Lower lobe of right lung (tissue), 2 donors: ENCODE measurements at places on chromosomes 6 and 20. TPM values are rescaled to one million over a fixed set of nuclear protein-coding genes. Genes with fewer than 3 reads are reported as not detected.

- H3K36me3 ChIP-seq, result no peaks in the 10 kb centered on the region
- H3K4me1 ChIP-seq, result no peaks in the 10 kb centered on the region
- no peak for DNase-seq
- H3K4me3 ChIP-seq, result no peak overlapping the region
These were observed 758.3 kb downstream of the KIF16B start for GRCh38 chr20:15814911-15815310.

- peaks cover 91% of the 10 kb centered on the region for H3K27me3 ChIP-seq
- no peak overlapping the region for H3K27ac ChIP-seq
- DNase-seq, result no peak
- H3K36me3 ChIP-seq, result no peaks in the 10 kb centered on the region
- H3K4me1 ChIP-seq, result no peaks in the 10 kb centered on the region
These were observed 116.0 kb downstream of the TRIM27 start for GRCh38 chr6:28807682-28808280.

DNA sequence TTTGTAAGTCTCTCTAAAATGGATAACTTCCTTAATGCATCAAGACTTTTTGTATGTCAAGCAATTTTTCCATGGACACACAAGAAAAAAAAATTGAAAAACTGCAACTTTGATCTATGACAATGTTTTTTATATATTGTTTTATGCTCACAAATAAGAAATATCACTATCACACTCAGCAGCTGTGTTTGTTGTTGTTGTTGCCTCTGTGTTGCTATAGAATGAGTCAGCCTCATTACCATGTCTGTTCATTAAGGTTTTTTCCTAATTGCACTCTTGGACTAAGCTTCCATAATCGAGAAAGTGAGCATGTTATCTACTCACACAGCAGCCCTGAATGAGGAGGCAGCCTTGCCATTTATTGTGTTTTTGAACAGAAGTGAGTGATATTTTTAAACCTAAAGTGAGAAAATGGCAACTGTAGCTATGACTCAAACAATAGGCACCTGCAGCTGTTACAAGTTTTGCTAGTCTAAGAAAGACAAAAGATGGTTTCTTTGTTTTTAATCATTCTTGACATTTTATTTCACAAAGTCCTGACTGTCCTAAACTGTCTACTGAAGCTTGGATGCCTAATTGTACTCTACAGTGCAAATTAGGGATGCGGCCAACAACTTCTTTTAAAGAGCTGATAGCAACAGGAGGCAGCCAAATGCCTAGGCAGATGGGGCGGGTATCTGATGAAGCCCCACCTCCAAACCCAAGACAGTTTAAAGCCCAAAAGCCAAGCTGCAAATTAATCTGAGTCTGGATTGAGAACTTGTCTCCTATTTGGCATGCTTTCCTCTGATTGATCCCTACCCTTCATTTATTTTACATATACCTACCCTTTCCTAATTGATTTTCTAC, 77.9 kb upstream of the DOK5 start:
- no peaks in the 10 kb centered on the region for H3K4me1 ChIP-seq
- H3K4me3 ChIP-seq, result no peak overlapping the region
- no peaks in the 10 kb centered on the region for H3K36me3 ChIP-seq
- no peaks in the 10 kb centered on the region for H3K27me3 ChIP-seq
- no peak overlapping the region for H3K27ac ChIP-seq
- DNase-seq, result no peak

GRCh38 chr6:64252256-64252655, 616.7 kb downstream of the PHF3 start:
- DNase-seq, result no peak
- H3K4me3 ChIP-seq, result no peak overlapping the region
- H3K27me3 ChIP-seq, result no peaks in the 10 kb centered on the region
- no peaks in the 10 kb centered on the region for H3K36me3 ChIP-seq
- no peak overlapping the region for H3K27ac ChIP-seq

GRCh38 chr6:109059571-109060021, 35.0 kb downstream of the SESN1 start:
- H3K36me3 ChIP-seq, result no peaks in the 10 kb centered on the region
- DNase-seq, result no peak
- peaks cover 25% of the 10 kb centered on the region for H3K4me1 ChIP-seq
- peak overlapping the region; percentile 27 for H3K27ac ChIP-seq

GRCh38 chr6:167122827-167123657, at the start of gene CCR6:
TSS of gene CCR6 (plus strand) at chr6:167123096. CDS start at chr6:167136135, 13,039 bp downstream.
- H3K27ac ChIP-seq, result no peak within 1 kb of the TSS
- peak within 1 kb of the TSS; percentile 7 for H3K4me3 ChIP-seq
- no peaks in the 10 kb centered on the region for H3K36me3 ChIP-seq
- DNase-seq, result no peak

GRCh38 chr6:41705996-41706835, 29.2 kb downstream of the TFEB start:
- H3K4me3 ChIP-seq, result peak overlapping the region; percentile 6
- peak overlapping the region; percentile 73 for H3K27ac ChIP-seq
- no peaks in the 10 kb centered on the region for H3K36me3 ChIP-seq
- H3K27me3 ChIP-seq, result no peaks in the 10 kb centered on the region
- H3K4me1 ChIP-seq, result peaks cover 36% of the 10 kb centered on the region

DNA sequence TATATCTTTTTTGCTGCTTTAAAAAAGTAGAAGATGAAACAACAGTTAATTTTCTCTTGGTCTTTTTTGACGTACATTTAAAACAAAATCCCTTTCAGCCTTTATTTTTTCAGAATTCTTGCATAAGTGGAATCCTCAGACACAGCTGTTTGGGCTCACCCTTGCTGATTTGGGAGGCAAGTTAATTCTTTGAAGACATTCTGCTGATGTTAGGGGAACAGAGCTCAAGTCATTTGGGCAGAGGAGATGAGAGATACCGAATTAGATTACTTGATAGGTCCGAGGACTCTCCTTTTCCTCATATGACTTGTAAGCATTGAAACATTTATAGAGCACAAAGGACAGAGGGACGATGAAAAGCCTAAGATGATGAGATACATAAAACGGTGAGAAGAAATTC, 567.9 kb upstream of the CITED2 start:
- peaks cover 5% of the 10 kb centered on the region for H3K4me1 ChIP-seq
- H3K27me3 ChIP-seq, result no peaks in the 10 kb centered on the region
- H3K36me3 ChIP-seq, result no peaks in the 10 kb centered on the region
- DNase-seq, result no peak
- peak overlapping the region; percentile 12 for H3K27ac ChIP-seq

- H3K27me3 ChIP-seq, result peaks cover 3% of the 10 kb centered on the region
- H3K27ac ChIP-seq, result no peak overlapping the region
- no peaks in the 10 kb centered on the region for H3K36me3 ChIP-seq
These were observed 750.7 kb upstream of the CHD6 start for GRCh38 chr20:42368910-42369309.

- H3K4me3 ChIP-seq, result no peak overlapping the region
- H3K36me3 ChIP-seq, result peaks cover 38% of the 10 kb centered on the region
- DNase-seq, result no peak
- H3K4me1 ChIP-seq, result peaks cover 9% of the 10 kb centered on the region
- no peak overlapping the region for H3K27ac ChIP-seq
- peaks cover 57% of the 10 kb centered on the region for H3K27me3 ChIP-seq
These were observed 5.9 kb downstream of the NKX2-4 start for GRCh38 chr20:21391185-21391971.

DNA sequence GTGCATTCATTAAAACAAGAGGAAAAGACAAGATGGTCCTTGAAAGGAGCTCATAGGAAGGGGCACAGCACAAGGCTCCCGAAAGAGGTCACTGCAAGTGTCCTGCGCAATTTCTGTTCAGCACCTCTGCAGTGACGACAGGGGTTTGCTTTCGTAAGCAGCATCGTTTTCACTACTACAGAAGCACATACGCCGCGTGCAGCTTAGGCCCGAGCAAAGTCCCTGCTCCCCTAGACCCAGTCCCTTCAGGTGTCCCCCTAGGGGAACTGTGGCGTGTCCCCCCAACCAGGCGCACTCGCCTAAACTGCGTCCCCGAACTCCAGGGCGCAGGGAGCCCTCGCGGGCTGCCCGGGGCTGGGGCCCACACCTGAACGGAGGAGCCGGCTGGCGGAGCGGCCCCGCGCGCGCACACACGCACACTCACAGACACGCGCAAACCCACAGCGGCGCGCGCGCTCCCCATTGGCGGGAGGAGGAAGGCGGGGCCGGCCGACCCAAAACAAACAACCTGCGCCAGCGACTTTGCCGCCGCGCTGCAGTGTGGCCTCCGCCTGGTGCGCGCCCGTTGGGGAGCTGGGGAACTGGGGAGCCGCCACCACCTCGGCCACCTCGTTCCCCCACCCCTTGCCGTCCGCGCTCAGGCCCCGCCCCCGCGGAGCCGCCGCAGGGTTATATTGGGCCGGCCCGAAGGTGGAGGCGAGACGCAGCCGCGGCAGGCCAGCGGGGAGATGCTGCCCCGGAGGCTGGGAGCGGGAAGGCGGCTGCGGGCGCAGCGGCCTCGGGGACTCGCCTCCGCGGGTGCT, at the start of gene FOXQ1:
FOXQ1 (plus strand) TSS at position 699 of the 803 bp plus-strand sequence. CDS start 607 bp downstream, outside the sequence.
- H3K4me1 ChIP-seq, result peaks cover 37% of the 10 kb centered on the region
- DNase-seq, result peak; percentile 91
- peak within 1 kb of the TSS; percentile 80 for H3K27ac ChIP-seq

DNA sequence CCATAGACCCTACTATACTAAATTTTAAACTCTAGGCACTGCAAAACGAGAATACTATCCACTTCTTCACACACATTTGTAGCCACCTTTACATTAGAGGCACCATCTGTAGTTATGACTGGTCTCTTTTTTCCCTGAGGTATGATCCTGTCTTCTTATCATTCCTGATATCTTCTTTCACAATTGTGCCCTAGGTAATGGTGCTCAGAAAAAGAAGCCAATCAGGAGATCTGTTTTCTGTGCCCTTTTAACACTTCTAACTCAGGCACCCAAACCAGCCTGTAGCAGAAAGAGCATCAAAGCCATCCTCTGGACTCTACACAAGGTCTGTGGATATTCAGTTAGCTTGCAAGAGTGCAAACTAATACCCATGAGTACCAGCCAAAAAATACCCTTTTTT, 149.7 kb upstream of the SGK1 start:
- H3K27ac ChIP-seq, result no peak overlapping the region

DNA sequence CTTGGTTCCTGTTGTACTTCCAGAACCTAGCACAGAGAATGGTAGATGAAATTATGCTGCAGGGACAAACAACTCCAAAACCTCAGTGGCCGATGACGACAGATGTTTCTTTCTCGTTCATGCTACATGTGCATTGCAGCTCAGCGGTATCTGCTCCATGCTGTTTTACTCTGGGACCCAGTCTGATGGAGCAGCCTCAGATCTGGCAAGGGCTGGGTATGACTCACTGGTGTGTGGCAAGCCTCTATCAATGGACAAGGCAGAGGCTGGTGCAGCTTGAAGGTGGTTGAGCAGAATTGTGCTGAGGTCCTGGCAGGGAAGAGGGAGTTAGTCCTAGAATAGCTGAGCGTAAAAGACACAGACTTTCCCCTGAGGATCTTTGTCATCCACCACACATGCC, 10.3 kb upstream of the BLCAP start:
- H3K4me3 ChIP-seq, result no peak overlapping the region
- DNase-seq, result no peak
- no peak overlapping the region for H3K27ac ChIP-seq

DNA sequence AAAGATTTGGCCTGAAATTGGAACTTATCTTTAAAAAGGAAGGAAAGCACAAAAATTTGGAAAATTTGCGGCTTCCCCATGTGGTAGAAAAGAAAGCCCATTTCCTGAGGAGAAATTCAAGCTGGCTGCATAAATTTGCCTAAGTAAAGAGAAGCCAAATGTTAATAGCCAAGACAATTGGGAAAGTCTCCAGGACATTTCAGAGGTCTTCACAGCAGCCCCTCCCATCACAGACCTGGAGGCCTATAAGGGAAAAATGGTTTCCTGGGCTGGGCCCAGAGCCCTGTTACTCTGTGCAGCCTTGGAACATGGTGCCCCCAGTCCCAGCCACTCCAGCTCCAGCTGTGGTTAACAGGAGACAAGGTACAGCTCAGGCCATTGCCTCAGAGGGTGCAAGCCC, 736.5 kb downstream of the HACE1 start:
- H3K27me3 ChIP-seq, result no peaks in the 10 kb centered on the region
- no peak overlapping the region for H3K27ac ChIP-seq
- H3K36me3 ChIP-seq, result no peaks in the 10 kb centered on the region
- DNase-seq, result no peak

DNA sequence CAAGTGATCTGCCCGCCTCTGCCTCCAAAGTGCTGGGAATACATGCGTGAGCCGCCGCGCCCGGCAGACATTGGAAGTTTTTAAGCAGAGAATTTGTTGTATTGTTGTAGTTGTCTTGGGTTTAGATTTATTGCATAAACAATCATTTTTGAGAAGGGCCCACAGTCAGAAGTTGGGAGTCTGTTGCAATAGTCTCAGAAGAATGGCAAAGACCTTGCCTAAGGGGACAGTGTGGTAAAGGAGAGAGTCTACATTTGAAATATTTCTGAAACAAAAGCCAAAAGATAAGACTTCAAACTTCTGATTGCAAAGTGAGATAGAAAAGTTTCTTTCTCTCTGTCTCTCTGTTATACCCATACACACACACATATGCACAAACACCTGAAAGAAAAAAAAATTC, 22.5 kb downstream of the HFE start:
- H3K27me3 ChIP-seq, result no peaks in the 10 kb centered on the region
- H3K27ac ChIP-seq, result no peak overlapping the region
- no peaks in the 10 kb centered on the region for H3K36me3 ChIP-seq
- H3K4me3 ChIP-seq, result no peak overlapping the region

- H3K27me3 ChIP-seq, result no peaks in the 10 kb centered on the region
- no peak overlapping the region for H3K27ac ChIP-seq
- H3K4me1 ChIP-seq, result peaks cover 23% of the 10 kb centered on the region
These were observed 100.3 kb upstream of the MTHFD1L start for GRCh38 chr6:150765067-150765764.

GRCh38 chr6:144753023-144753705, 468.0 kb downstream of the UTRN start:
- H3K4me1 ChIP-seq, result no peaks in the 10 kb centered on the region
- no peak overlapping the region for H3K27ac ChIP-seq
- no peaks in the 10 kb centered on the region for H3K27me3 ChIP-seq
- no peak for DNase-seq
- H3K36me3 ChIP-seq, result peaks cover 64% of the 10 kb centered on the region

GRCh38 chr6:51049983-51050877, 231.6 kb downstream of the TFAP2B start:
- DNase-seq, result no peak
- no peaks in the 10 kb centered on the region for H3K27me3 ChIP-seq
- H3K36me3 ChIP-seq, result no peaks in the 10 kb centered on the region
- no peak overlapping the region for H3K4me3 ChIP-seq

MYB gene
- 6.1 TPM for total RNA-seq

MCHR2 gene
- not detected for total RNA-seq

OR12D3 gene
- not detected for total RNA-seq

CRISP3 gene
- 2.5 TPM for total RNA-seq

FOXQ1 gene
- total RNA-seq, result 7.5 TPM

GFRAL gene
- not detected for total RNA-seq

POPDC3 gene
- 0.80 TPM for total RNA-seq

COL21A1 gene
- total RNA-seq, result 9.4 TPM

TRIM10 gene
- total RNA-seq, result not detected
